ENCODE measurements at places on chromosomes 11 and 22. TPM values are rescaled to one million over a fixed set of nuclear protein-coding genes. Genes with fewer than 3 reads are reported as not detected.

Gene MMP27
- total RNA-seq: not detected

Gene DLG2
- 7.5 TPM for total RNA-seq

Gene MPZL3
- total RNA-seq: 1.1 TPM

Gene ZNHIT2
- total RNA-seq: 1.5 TPM

Gene TRIM48
- not detected for total RNA-seq

GRCh38 chr11:889687-890475 is 20.7 kb downstream of the CHID1 start:
- no peaks in the 10 kb centered on the region for H3K27me3 ChIP-seq
- peaks cover 13% of the 10 kb centered on the region for H3K4me1 ChIP-seq
- H3K4me3 ChIP-seq: no peak overlapping the region
- H3K27ac ChIP-seq: no peak overlapping the region
- no peaks in the 10 kb centered on the region for H3K36me3 ChIP-seq

GRCh38 chr11:28090052-28090749 is 17.8 kb downstream of the KIF18A start:
- peaks cover 29% of the 10 kb centered on the region for H3K36me3 ChIP-seq
- DNase-seq: no peak
- H3K4me1 ChIP-seq: no peaks in the 10 kb centered on the region
- no peak overlapping the region for H3K27ac ChIP-seq

- peaks cover 16% of the 10 kb centered on the region for H3K4me1 ChIP-seq
- H3K27me3 ChIP-seq: peaks cover 30% of the 10 kb centered on the region
- H3K27ac ChIP-seq: no peak overlapping the region
- DNase-seq: no peak
Measured at GRCh38 chr22:37564111-37564711, 3.9 kb downstream of the CDC42EP1 start.

- H3K4me3 ChIP-seq: peak within 1 kb of the TSS; percentile 92
- H3K27me3 ChIP-seq: peaks cover 34% of the 10 kb centered on the region
- no peak within 1 kb of the TSS for H3K27ac ChIP-seq
- peaks cover 7% of the 10 kb centered on the region for H3K4me1 ChIP-seq
- H3K36me3 ChIP-seq: no peaks in the 10 kb centered on the region
Measured at GRCh38 chr11:12007769-12008737, at the start of gene DKK3. DKK3 (minus strand) TSS chr11:12008626; CDS start chr11:12008582, 44 bp downstream.

GRCh38 chr11:43269254-43269918 is 42.4 kb upstream of the API5 start:
- H3K27me3 ChIP-seq: no peaks in the 10 kb centered on the region
- H3K27ac ChIP-seq: no peak overlapping the region
- H3K36me3 ChIP-seq: no peaks in the 10 kb centered on the region
- peak overlapping the region; percentile 21 for H3K4me3 ChIP-seq
- peaks cover 8% of the 10 kb centered on the region for H3K4me1 ChIP-seq

DNA sequence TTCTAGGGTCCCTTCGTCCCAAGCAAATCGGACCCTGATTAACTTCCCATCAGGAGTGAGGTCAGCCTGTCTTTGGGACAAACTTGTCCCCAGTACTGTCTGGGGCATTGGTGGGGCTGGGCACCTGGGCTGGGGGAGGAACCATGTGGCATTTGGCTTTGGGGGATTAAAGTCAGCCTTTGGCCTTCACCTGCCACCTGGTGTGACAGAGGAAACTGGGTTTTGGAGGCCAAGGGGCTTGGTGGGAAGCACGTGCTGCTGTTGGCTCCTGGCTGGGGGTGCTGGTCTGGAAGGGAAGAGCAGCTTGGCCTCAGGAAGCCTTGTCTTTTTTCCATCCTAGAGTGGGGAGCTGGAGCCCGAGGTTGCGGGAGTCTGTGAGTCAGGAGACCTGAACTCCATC is 78.4 kb upstream of the NECTIN1 start:
- H3K27ac ChIP-seq: no peak overlapping the region
- no peak for DNase-seq

DNA sequence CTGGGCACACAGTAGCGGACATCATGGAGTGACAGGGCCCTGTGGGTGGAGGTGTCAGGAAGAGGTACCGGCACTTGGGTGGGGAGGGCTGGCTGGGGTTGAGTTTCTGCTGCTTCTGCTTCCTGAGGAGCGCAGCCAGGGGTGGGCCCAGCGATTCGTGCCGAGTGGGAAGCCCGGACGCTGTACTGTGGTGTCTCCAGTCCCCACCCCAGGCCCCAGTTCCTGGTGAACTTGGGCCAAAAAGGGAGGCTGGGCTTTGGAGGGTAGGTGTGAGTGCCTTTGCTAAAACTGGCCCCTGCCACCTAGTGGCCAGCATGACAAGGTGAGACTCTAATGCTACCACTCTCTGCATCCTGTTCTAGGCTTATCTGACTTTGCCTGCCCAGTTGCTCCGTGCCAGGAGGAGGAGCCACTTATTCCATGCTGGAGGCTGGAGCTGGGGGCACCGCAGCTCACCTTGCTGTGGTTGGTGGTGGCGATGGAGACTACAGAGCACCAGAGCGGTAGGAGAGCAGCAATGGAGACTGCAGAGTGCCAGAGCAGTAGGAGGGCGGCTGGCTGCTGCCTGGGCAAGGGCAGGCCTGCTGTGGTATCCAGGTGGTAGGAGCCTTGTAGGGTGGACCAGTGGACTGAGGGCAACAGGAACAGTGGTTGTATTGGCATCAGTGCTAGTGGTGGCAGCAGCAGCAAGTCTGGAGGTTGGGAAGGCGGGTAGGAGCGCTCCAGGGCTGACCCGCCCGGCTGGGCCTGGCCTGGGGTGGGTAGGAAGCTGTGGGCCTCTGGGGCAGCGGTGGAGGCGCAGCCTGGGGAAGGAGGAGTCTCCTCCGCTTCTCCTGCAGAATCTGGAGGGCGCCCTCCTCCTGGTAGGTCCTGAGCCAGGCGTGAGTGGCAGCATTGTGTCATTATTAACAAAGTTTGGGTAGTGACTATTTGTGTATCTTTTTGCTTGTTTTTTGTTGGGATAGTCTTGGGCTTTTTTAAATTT is 2.2 kb upstream of the RFPL2 start:
- peaks cover 6% of the 10 kb centered on the region for H3K4me1 ChIP-seq
- no peak overlapping the region for H3K4me3 ChIP-seq
- H3K27ac ChIP-seq: no peak overlapping the region
- H3K27me3 ChIP-seq: peaks cover 52% of the 10 kb centered on the region
- DNase-seq: peak; percentile 46
- H3K36me3 ChIP-seq: no peaks in the 10 kb centered on the region

DNA sequence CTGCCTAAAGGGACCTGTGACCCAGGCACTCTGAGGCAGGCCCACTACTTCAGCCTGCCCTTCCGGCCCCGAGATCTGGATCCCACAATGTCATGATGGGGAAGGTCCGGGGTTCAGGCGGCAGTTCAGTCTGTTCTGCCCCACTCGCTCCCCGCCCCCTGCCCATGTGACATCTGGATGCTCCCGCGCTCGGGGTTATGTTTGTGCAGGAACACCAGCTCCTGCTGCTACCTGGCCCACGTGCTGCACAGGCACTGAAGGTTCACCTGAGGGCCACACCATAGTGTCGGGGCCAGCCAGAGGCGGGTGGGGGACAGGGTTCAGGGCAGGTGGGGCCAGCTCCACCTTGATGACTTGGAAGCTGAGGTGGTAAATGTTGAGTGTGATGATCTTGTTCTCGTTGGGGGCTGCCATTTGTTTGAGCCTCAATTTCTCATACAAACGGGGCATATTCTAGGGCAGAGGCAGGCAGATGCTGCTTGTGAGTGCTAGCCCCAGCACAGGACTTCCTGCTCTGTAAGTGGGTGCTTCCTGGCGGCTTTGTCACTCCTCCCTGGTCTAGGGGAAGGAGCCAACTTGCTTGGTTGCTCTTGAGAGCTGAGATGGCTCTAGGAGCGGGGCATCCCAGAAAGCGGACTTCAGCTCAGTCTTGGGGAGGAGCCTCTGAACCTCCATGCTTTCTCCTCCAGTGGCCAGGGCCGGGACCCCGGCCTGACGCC is 4.4 kb upstream of the SIPA1 start:
- H3K4me1 ChIP-seq: peaks cover 12% of the 10 kb centered on the region
- no peak for DNase-seq
- H3K4me3 ChIP-seq: no peak overlapping the region
- H3K36me3 ChIP-seq: no peaks in the 10 kb centered on the region
- H3K27ac ChIP-seq: no peak overlapping the region

- H3K36me3 ChIP-seq: no peaks in the 10 kb centered on the region
- H3K27ac ChIP-seq: no peak overlapping the region
- peaks cover 10% of the 10 kb centered on the region for H3K4me1 ChIP-seq
- no peak overlapping the region for H3K4me3 ChIP-seq
- DNase-seq: peak; percentile 68
Measured at GRCh38 chr11:91199866-91200265, 977.0 kb upstream of the CHORDC1 start.
